ENCODE measurements at places on chromosomes 6 and 20.

- no peak for DNase-seq
Observed at GRCh38 chr20:23043376-23043775, 6.1 kb downstream of the THBD start.

- DNase-seq: peak; percentile 56
Observed at GRCh38 chr6:47655719-47656595, 42.4 kb upstream of the ADGRF4 start.

DNA sequence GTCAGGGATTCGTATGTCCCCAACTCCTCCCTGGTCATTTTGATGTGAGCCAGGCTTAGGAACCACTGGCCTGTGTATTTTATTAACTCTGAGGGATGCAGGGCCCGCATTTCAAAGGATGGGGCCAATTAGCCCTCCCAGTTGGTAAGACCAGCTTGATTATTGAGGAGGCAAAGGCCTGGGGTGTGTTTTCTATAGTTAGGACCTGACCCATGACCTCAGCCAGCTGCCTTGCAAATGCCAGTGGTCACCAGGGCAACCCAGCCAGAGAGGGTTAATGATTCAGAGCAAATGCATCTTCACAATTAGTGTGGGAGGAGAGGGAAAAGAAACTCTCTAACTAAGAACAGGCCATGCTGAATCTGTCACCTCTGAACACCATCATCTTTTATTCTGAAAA is 835.4 kb downstream of the MAFB start:
- DNase-seq: peak; percentile 12

GRCh38 chr6:150152891-150153876 is 10.3 kb downstream of the PPP1R14C start:
- no peak for DNase-seq

DNA sequence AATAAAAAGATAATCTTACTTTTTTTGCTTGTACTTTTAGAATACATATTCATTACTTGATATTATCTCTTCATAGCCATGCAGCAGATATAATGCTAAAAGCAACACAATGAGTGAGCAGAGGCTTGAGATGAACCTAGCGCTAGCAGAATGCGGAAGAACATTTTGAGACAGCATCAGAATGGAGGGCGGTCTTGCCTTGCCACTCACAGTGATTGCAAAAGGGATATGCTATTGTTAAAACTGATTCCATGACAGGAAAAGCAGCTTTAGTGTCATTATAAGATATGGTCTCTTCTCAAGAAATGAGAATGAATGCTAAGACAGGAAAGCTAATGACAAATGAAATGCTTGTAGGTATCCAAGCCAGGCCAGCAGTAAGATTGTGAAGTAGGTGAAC is 200.0 kb upstream of the GJE1 start:
- DNase-seq: no peak

DNA sequence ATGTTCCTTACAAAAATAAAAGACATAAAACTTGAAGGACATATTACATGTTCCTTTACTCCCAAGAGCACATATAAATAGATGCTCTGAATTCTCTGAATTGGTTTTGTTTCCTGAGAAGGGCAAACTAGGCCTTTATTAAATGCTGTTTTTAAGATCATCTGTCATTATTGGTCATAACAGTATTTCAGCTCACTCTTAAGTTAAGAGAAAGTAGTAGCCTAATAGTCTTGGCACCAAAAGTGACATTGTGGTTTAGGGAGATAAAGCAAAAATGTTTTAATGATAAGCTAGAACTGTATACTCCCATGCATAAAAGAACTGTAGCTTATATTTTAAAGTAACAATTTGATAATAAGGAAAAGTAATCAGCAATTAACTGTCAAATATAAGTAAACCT is 361.1 kb upstream of the PTCHD4 start:
- no peak for DNase-seq

DNA sequence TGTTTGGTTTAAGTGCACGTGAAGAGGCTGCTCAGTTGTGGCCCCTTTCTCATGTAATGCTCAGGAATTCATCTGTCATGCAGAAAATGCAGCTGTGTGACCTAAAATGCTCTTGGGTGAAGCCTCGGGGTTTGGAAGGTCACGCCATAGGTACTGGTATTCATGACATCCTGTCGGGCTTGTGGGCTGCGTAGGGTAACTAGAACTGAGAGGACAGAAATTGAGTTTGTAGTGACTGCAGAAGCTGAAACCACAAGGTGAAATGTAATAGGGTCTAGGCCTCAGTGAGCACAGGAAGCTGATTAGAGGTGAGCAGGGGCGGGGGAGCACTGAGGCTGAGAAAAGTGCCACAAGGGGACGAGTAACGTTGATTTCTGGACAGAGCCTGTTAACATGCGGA is 128.8 kb downstream of the SOBP start:
- DNase-seq: no peak

DNA sequence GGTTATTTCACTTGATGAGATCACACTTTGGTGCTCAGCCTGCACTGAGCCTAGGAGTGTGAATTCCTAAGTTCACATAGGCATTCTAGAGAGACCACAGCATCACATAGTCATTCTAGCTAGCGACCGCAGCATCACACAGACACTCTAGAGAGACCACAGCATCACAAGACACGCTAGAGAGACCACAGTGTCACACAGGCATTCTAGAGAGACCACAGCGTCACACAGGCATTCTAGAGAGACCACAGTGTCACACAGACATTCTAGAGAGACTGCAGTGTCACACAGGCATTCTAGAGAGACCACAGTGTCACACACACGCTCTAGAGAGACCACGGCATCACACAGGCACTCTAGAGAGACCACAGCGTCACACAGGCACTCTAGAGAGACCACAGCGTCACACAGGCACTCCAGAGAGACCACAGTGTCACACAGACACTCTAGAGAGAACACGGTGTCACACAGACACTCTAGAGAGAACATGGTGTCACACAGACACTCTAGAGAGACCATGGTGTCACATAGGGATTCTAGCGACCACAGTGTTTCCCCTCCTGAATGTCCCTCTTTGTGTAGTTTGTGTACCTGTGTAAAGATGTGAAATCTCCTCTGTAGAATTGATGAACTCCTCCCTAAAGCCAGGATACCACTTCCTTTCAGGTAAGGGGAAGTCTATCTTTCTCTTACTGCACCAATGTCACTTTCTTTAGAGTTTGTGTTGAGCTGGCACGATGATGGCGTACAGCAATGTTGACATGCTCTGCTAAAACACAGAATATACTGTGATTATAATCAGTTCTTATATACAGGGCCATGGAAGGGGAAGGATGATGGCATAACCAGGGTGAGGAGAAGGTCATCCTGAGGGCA is 169.4 kb downstream of the ZDHHC14 start:
- no peak for DNase-seq

- no peak for DNase-seq
Observed at GRCh38 chr6:35710241-35710847, 21.6 kb upstream of the FKBP5 start.

GRCh38 chr6:32980488-32981038 is 12.2 kb downstream of the BRD2 start:
- DNase-seq: no peak

- no peak for DNase-seq
Observed at GRCh38 chr6:42392833-42393232, 58.9 kb downstream of the TRERF1 start.

- no peak for DNase-seq
Observed at GRCh38 chr6:46637933-46638332, 14.7 kb downstream of the CYP39A1 start.

GRCh38 chr20:354298-354977 is 7.5 kb downstream of the NRSN2 start:
- peak; percentile 85 for DNase-seq

DNA sequence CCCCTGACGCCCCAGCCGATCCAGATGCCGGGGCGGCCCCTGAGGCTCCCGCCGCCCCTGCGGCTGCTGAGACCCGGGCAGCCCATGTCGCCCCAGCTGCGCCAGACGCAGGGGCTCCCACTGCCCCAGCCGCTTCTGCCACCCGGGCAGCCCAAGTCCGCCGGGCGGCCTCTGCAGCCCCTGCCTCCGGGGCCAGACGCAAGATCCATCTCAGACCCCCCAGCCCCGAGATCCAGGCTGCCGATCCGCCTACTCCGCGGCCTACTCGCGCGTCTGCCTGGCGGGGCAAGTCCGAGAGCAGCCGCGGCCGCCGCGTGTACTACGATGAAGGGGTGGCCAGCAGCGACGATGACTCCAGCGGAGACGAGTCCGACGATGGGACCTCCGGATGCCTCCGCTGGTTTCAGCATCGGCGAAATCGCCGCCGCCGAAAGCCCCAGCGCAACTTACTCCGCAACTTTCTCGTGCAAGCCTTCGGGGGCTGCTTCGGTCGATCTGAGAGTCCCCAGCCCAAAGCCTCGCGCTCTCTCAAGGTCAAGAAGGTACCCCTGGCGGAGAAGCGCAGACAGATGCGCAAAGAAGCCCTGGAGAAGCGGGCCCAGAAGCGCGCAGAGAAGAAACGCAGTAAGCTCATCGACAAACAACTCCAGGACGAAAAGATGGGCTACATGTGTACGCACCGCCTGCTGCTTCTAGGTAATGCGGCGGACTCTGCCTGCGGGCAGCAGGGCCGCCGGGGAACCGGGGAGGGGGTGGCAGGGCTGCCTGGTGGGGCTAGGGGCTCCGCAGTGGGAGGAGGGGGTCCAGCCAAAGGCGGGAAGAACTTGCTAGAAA is 2.3 kb downstream of the GNAS start:
- no peak for DNase-seq

DNA sequence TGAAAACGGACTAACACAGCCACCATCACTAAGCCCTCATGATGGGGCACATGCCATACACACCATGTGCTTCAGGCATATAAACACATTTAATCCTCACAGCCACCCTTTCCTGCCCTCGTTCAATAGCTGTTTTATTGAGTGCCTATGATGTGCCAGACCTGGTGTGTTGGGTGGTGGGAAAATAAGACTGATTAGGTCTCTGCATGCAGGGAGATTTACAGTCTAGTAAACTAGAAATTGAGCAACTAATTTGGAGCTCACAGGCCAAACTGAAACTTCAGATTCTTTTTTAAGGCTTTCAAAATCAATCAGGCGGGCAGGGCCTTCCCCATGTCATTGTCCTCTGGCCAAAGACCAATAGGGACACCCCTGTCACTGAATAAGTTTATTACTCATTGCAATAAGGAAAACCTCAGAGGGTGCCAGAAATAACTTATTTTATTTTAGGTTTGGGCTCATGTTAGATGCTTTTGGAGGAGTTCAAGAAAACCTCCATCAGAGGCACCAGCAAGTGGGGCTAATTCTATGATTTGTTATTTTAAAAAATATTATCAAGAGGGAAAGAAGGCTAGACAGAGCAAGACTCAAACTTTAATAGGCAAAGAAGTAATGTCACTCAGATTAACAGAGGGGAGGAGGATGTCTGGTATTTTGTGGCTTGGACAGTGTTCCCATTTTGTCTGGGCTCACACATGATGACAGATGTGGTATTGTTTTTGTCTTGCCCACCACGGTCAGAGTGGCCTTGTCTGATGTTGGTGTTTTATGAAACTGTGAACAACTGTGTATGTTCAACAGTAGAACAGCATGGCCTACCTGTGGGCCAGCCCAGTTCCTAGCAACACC is 12.0 kb downstream of the ZFP64 start:
- DNase-seq: no peak

GRCh38 chr20:37564388-37565133 is 36.9 kb upstream of the BLCAP start:
- DNase-seq: peak; percentile 35

DNA sequence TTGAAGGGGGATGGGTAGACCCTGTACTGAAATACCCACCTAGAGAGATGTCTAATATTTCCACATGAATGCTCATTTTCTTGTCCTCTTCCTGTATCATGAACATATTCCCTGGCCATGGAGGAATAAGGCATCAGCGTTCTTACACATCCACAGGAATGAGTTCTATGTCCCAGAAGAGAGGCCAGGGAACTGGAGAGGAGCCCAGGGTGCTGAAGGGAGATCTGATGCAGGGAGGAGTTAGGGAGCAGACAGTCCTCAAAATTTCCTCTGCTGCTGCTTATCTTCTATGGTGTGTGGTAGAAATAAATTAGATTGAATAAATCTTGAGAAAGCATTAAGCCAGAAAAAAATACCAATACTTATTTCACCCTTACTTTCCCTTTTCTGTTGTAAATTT is 295.0 kb downstream of the KCNQ5 start:
- no peak for DNase-seq

DNA sequence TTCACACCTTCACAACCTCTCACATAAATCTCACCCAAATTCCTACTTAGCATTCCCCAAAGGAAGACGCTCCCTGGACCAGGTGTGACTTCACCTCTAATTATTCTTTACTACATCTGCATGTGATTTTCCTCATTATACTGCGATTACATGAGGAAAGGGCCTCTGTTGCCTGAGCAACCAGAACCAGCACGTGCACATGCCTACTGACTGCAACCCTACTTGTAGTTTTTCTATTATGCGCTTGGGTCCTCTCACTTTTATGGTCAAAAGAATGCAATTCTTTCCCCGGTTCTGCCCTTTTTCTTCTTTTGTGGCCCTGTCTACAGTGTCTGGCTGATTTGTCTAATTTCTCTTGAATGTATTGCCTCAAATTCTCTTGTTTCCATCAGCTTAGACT is 20.4 kb upstream of the ANKEF1 start:
- DNase-seq: no peak

- DNase-seq: no peak
Observed at GRCh38 chr6:13767121-13767808, 47.1 kb downstream of the MCUR1 start.

DNA sequence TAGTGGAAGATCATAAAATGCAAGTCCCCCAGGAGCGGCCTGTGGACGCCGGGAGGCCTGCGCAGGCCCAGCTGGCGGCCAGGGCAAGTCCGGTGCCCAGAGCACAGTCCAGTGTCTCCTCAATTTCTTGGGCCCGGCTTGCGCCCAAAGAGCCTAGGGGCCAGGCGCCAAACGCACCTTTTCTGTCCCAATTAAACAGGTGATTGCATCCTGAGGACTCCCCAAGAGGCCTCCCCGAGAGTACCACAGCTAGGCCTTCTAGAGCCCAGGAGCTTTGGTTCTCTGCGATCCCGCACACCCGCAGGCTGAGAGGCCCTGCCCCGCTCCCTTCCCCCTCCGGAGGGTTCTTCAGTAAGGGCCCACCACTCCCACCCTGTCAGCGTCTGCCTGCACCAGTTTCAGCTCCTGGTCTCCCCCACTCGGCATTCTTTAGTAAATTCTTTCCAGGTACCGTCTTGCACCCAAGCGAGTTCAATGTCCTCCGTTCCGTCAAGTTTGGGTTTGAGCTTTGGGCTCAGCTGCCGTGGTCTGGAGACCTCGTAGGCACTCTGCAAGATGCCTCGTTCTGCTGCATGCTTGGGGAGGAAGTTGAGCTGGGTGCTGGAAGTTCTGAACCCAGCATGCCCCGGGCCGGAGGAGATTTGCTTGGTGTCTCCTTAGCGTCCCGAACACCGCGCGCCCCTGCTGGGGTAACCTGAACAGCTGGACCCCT is 3.9 kb upstream of the NKX2-2 start:
- DNase-seq: no peak

DNA sequence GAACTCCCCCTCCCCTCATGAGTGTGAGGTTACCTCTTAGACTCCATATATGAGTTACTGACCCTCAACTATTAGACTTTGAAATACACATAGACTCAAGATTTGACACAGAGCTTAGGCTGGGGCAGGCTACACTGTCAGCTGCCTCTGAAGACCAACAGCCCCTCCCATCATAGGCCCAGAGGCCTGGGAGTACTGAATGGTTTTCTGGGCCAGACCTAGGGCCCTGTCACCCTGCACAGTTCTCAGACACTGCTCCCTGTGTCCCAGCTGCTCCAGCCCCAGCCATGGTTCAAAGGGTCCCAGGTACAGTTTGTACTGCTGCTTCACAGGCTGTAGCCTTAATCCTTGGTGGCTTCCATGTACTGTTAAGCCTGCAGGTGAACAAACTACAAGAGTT is 132.1 kb upstream of the MOCS1 start:
- no peak for DNase-seq
